ENCODE measurements at places on chromosomes 3 and 15.

GRCh38 chr3:120858521-120858920 lies 49.5 kb upstream of the STXBP5L start:
- DNase-seq, result no peak

- DNase-seq, result no peak
Measured at GRCh38 chr15:66797921-66798320, 95.9 kb downstream of the SMAD6 start.

- no peak for DNase-seq
Measured at GRCh38 chr3:76998555-76998954, 41.3 kb upstream of the ROBO2 start.

DNA sequence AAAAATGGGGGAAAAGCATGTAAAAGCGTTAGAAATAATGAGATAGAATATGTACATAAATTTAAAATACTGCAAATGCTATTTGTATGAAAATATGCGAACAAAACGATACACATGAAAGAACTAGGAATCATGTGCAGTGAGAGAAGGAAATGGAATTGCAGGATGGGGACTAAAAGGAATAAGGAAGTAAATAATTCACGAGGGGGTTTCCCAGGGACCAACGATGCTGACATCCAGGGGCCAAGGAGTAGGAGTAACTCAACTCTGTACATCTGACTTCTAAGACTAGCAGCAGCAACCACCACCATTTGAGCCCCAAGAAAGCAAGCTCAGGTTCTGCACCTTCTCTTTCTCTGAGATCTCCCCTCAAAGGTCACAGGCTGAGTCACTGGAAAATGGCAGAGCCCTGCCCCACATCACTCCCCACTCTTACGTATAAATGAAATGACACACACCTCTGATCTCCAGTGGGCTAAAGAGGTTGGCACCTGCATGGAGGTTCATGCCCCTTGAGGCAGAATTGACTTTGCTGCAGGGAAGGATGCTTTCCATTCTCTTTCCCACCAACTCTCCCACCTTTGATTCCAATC lies 100.0 kb upstream of the DLG1 start:
- DNase-seq, result no peak

DNA sequence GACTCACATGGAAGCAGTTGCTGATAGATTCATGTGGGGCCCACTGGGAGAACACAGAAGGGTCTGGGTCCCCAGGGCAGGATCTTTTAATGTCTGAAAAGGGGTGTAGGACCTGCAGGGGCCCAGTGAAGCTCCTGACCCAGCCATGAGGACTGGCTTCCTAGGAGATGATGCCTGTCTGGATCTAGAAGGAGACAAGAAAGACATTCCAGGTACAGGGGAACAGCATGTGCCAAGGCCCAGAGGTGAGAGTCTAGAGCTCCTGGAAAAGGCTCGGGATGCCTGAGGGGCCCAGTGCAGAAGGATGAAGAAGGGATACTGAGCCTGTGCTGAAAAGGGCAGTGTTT lies 4.7 kb upstream of the SEMA3F start:
- DNase-seq, result no peak

GRCh38 chr3:19106307-19106706 lies 42.0 kb upstream of the KCNH8 start:
- no peak for DNase-seq

DNA sequence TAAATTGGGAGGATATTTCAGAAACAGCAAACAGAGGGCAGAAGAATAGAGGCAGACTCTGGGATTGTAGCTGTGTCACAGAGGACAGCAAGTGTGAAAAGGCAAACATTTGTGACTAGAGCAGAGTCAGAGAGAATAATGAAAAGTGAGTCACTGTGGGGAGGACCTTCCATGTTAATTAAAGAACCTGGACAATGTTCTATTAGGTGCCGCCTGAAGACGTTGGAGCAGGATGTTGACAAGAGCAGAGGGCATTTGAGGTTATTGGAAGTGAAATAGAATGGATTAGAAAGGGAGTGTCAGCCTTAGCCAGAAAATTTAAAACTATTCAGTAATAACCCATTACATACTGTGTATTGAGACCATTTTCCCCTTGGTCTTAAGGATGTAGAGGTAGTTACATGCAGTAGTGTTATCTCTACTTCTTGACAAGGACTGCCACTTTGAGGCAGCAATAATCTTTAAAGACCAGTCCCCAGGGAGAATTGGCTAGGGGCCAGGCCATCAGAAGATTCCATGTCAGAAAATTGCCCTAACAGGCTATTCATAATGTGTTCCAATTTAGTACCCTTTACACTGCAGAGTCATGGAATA lies 5.8 kb downstream of the ACKR2 start:
- no peak for DNase-seq

DNA sequence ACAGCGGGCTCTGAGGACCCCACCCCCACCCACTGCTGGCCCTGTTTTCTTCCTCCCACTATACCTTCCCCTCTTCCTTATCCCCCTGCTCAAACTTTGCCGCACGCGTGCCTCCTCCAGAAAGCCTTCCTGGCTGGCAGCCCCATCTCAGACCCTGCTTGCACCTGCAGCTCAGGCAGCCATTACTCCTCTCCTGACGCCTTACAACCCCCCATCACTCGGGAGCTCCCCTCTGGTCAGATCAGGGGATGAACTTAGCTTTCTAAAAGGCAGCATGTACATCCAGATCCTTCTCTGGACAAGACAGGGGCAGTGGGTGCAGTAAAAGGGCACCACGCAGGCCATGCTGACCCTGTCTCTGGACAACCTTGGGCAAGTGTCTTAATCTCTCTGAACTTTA lies 94.5 kb downstream of the SEC22A start:
- no peak for DNase-seq

DNA sequence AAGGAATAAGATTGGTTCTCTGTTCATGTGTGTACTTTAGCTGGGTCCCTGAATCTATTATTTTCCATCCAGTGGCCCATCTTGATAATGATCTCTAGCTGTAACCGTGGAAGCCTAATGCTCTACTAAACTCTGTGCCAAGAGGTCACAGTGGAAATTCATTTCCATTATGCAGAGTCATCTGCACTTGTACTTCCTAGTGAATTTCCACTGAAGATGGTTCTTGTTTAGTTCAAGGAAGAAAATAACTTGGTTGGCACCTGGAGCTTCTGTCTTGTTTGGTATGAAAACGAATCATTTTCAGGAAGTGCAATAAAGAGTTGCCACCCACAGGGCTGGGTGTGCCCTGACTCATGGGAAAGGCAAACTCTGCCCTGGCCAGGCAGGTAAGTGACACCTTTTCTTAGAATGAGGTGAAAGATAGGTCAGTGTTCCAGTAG lies 10.3 kb downstream of the LPP start:
- no peak for DNase-seq

DNA sequence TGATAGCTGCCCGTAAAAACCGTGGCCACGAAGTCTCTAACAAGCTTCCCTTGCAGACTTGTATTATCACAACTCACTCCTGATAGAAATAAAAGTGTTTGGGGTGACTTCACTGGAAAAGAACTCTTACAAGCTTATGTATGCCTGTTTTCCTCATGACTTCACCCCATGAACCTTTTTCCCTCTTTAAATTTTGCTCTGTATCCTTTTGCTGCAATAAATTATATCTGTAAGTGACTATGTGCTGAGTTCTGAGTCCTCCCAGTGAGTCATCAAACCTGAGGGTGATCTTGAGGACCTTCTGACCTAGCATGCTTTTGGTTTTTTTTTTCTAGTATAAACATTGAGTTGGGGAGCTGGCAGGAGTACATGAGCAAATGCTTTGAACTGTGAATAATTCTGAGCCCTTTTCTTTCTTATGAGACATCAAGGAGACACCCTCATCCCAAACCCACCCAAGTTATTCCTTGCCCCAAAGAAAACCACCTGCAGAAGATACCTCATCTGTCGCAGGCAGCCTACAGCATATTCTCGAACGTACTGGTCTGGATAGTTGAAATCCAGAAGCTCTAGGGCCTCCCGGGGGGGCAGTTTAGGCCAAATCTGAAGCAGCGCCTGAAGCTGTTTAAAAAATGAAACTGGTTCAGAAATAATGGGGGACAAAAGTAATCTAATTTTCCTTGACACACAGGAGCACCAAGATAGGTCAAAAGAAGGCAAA lies 85.9 kb downstream of the FAIM start:
- DNase-seq, result peak; percentile 99

GRCh38 chr3:53819163-53819868 lies 26.9 kb downstream of the CHDH start:
- no peak for DNase-seq

DNA sequence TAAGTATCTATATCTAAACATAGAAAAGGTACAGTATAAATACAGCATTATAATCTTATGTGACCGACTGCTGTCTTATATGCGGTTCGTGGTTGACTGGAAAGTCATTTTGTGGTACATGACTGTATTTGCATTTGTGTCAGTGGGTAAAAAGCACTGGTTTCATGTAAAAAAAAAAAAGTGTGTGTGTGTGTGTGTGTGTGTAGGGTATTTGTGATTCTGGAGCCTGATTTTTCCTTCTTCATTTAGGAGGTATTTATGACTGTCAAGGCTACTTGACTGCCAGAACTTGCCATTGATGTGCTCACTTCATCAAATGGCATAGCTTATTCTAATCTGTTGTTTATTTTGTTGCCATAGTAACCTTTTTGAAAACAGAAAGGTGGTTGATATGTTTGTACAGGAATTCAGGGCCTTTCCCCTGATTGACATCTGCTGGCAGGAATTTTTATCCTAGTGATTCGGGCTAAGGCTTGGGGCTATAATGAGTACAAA lies 63.2 kb downstream of the AKAP13 start:
- peak; percentile 75 for DNase-seq

GRCh38 chr3:40580494-40581091 lies 55.8 kb downstream of the ZNF621 start:
- peak; percentile 62 for DNase-seq

GRCh38 chr3:57694146-57694545 lies 1.3 kb upstream of the DENND6A start:
- DNase-seq, result no peak

DNA sequence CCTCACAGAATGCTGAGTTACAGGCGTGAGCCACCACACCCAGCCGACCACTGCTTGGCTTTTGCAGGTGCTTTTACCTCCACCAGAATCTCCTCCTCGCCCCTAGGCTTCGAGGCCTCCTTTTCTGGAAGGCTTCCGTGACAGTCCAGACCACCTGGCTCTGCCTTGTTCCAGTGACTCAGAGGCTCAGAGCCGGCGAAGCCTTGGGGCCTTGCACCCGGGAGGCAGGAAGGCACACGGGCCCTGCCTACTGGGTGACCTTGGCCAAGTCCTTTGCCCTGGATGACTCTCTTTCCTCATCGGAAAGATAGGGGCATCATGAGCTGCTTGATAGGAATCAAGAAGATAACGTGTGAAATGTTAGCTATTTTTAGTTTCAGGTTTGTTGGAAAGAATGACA lies 31.3 kb upstream of the FURIN start:
- no peak for DNase-seq

GRCh38 chr3:157956850-157957249 lies 149.4 kb downstream of the SHOX2 start:
- DNase-seq, result no peak

GRCh38 chr15:48385031-48385830 lies 54.0 kb downstream of the DUT start:
- peak; percentile 79 for DNase-seq

- DNase-seq, result no peak
Measured at GRCh38 chr3:124291008-124291407, 299.1 kb upstream of the ROPN1 start.

DNA sequence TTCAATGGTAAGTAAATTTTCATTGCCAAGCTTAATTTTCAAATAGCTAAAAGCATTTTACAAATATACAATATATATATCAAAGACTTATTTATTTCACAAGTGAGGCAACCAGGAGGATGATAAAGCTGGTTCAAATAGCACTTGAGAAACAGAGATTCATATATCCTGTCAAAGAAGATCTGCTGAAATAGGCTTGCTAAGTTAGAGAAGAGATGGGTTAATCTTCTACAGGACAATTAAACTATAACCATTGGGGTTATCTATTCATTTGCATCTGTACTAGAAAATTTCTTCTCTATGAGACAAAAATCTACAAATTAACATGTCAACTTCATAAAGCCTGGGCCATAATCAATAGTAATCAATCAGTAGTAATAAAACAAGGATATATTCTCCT lies 637.7 kb upstream of the UBE2E2 start:
- DNase-seq, result no peak

GRCh38 chr3:123498761-123499160 lies 49.9 kb upstream of the ADCY5 start:
- no peak for DNase-seq

GRCh38 chr3:63135367-63135766 lies 142.7 kb upstream of the SYNPR start:
- DNase-seq, result no peak

- peak; percentile 76 for DNase-seq
Measured at GRCh38 chr15:42348083-42348482, 11.2 kb upstream of the CAPN3 start.

DNA sequence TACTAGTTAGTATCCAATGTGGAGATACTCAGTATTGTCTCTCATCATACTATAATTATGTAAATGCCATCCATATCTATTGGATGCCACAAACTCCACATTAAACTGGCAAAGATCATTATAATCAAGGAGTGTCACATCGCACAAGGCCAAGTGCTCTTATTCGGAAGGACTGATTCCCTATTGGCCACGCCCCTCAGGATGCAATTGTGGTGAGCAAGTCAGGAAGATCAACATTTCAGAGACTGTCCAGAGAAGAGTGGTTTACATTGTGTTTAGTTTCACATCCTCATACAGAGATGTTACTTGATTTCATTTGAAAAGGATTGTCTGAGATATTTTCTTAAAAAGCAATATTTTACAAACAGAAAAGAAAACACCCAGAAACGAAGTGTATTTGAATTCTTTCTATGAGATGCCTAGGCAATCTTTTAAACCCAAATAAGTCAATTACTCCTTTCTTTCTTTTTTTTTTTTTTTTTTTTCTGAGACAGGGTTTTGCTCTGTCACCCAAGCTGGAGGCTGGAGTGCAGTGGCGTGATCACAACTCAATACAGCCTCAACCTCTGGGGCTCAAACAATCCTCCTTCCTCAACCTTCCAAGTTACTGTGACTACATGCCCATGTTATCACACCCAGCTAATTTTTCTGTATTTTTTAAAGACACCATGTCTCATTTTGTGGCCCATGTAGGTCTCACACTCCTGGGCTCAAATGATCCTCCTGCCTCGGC lies 369.1 kb downstream of the RBMS3 start:
- peak; percentile 89 for DNase-seq

DNA sequence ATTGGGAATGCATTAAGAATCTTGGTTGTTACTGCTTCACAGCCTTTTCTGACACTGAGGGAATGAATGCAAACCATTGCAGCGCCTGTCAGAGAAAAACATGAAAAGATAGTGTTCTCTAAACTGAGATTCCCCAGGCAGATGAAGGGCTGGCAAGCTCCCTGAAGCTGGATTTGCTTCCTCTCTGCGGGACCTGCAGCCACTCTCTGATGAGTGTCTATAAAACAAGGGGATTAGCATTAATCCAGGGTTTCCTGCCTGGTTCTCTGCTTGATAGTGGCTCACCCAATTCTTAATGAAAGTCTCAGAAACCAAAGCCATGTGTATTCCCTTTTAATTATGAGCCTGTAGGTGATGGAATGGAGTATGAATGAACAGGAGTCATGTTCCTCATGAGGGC lies 344.3 kb upstream of the UMPS start:
- peak; percentile 19 for DNase-seq

GRCh38 chr3:183211352-183211751 lies 41.7 kb upstream of the B3GNT5 start:
- DNase-seq, result no peak

Measured in iris pigment epithelial cell (primary cell).